ENCODE measurements at places on chromosomes 12 and 14.

DNA sequence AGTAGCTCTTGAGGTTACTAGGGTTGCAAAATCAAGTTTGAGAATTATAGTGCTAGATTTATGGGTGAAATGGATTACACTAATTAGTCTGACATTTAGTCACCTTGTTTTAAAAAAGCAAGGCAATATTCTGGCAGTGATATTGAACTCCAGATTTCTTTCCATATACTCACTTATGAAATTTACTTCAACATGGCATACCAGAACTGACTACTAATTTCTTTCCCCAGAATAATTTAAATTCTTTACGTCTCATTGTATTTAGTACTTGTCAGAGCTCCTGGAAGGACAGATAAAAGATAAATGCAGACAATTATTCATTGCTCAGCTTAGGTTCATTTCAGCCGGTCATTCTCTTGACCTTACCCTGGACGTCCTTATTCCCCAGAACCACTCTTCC, 24.3 kb downstream of the EMP1 start:
- DNase-seq = no peak

GRCh38 chr12:5022465-5023061, 21.1 kb upstream of the KCNA5 start:
- no peak for DNase-seq

DNA sequence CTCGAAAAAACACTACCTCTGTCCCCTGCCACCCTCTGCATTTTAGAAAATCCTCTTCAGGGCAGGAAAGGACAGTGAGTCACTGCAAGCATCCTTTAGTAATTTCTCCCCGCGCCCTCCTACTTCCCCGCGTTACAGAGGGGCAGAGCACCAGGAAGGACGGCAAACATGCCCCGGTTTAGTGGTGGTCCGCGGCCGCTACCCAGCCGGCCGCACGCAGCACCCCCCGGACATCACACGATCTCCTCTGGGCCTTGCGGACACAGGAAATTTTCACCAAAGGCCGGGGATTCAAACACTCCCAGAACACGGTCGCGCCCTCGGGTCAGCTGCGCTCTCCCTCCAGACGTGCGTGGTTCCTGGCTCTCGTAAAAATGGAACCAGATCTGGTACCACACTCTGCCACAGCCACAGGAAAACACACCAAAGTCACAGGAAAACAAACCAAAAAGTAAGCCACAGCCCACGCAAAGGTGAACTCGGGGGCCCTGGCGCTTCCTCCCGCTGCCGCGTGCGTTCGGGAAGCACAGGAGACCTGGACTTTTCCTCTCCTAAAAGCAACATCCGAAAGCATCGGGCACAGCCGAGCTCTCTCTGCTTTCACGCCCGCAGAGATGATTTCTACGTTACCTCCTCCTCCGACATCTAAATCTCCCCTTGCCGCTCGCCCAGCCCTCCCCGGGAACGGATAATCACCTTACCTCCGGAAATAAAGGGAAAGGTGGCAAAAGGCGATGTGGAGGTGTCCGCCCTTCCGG, 839 bp downstream of the SLC38A1 start:
- peak; percentile 21 for DNase-seq

DNA sequence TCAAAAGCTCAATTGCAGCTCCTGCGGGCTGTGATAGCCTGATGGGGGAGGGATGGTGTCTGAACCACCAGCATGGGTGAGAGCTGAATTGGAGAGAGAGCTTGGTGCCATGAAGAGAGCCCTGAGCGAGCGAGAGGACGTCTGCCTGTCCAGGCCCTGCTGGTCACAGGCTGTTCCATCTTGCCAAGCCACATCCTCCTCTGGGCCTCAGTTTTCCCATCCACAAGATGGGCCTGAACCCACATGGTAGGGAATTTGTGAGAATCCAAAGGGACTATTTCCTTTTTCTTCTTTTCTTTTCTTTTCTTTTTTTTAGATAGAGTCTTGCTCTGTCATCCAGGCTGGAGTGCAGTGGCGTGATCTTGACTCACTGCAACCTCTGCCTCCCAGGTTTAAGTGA, 276.4 kb downstream of the VRK1 start:
- no peak for DNase-seq

- DNase-seq = peak; percentile 66
Measured at GRCh38 chr14:60734465-60735242, at the start of gene MNAT1. Gene MNAT1 (plus strand): TSS chr14:60734761. CDS start chr14:60734863, 102 bp downstream.

- DNase-seq = no peak
Measured at GRCh38 chr12:20950248-20950647, 139.7 kb downstream of the SLCO1B3 start.

- DNase-seq = peak; percentile 12
Measured at GRCh38 chr14:78448164-78449094, 278.3 kb downstream of the NRXN3 start.

- no peak for DNase-seq
Measured at GRCh38 chr12:73731658-73732057, 806.0 kb upstream of the ATXN7L3B start.

DNA sequence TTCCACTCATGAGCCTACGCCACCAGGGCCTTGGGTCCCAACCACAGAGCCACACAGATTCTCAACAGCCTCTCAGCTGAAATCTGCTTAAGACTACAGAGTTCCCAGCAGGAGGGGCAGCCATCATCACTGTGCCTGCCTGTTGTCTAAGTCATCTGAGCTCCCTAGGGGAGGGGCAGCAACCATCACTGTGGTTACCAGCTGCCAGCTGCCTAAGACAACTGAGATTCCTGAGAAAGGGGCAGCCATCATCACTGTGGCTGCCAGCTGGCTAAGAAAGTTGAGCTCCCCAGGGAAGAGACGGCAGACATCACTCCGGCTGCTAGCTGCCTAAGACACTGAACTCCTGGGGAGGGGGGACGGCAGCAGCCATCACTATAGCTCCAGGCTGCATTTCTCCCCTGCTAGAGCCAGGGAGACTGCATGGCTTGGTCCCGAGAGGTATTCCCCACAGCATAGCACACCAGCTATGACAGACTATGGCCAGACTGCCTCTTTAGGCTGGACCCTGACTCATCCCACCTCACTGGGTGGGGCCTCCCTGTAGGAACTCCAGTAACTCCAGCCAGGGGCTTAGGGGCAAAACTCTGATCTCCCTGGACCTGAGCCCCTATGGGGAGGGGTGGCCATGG, 37.2 kb upstream of the C14orf132 start:
- DNase-seq = no peak

DNA sequence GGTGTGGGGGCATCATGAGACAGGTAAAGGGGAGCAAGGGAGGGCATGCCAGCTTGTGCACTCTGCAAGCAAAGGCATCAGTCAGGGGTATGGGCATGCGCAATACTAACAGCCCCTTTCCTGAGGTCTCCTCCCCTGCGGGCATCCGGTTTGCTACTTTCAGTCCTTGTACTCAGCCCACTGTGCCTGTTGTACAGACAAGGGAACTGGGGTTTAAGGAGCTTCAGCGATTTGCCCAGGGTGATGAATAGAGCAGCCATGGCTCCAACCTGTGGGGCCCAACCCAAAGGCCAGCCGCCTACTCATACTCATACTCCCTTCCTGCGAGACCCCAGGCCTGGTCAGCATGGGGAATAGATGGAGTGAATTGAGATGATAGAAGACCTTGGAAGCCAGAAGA, 66.7 kb downstream of the GALNT16 start:
- no peak for DNase-seq

GRCh38 chr12:49296836-49297694, 2.1 kb downstream of the PRPH start:
- DNase-seq = peak; percentile 36

DNA sequence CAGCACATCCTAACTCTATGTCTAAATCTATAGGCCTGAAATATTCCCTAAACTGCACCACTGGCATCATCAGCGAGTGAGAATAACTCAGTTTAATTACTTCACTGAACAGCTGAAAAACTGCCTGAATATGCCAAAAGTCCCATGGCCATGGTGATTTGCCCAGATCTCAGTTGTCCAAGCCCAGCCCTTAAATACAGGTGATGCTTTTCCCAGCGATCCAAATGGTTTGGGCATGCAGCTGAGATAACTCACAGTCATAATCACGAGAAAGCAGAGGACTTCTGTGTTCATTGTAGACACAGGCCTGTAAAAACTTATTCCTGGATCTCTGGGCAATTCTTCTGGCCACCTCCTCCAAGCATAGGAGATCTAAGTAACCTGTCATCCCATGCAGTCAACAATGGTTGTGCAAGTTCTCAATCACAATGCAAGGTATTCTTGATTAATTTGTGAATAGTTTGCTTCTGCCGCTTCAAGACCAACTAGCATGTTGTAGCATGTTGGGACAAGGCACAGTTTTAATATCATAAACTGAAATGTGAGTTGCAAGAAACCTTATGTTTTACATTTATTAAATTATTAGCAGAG, 40.5 kb downstream of the DUSP6 start:
- DNase-seq = no peak

GRCh38 chr12:109892748-109893147, 7.3 kb upstream of the TCHP start:
- no peak for DNase-seq

DNA sequence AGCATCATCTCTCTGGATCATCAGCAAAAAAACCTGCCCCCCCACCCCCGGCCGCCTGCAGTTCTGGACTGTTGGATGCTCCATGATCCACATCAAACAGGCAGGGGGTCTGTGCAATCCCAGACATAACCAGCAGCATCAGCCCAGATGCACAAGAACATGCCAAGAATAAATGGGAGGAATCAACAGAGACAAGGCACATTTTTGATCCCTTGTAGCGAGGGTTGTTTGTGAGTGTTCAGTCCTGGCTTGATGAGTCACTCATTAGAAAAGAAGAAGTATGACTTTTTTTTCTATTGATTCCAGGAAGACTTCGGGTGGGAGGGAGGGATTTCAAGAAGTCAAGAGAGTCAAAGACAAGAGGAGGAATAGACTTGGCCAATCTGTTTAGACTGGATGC, 244.2 kb downstream of the KSR2 start:
- no peak for DNase-seq

- DNase-seq = no peak
Measured at GRCh38 chr12:99002156-99002555, 357.1 kb downstream of the APAF1 start.

GRCh38 chr14:64465831-64466554, 694 bp downstream of the AKAP5 start:
- DNase-seq = no peak

- no peak for DNase-seq
Measured at GRCh38 chr12:57874166-57875108, 27.9 kb upstream of the CTDSP2 start.

DNA sequence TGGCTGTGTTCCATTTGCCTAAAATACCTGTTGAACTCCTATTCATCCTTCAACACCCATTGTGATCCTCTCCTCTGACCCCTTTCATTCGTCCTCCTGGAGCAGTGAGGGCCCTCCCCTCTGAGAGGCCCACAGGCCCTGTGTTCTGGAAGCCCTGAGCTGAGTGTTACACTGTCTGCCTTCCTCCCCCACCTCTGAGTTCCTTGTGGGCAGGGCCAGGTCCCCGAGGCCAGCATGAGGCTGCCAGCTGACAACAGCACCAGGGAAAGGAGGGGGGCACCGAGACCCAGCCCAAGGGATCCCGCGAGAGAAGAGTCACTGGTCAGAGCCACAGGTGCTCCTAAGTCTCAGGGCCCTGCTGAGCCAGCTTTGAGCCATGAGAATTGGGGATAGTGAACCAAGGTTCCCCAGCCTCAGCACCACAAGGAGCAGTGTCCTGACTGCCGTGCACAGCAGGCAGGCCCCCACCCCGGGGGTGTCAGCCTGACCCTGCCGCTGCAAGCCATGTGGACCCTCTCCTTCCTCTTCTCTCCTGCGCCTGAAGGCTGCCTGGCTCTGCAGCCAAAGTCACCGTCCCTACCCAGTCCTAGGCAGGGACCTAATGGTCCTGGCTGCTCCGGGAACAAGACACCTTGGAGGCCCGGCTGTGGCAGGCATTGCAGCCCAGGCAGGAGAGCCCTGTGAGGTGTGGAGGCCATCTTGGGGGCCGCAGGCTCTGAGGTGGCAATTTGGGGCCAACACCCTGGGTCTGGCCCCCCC, 52.5 kb downstream of the BEGAIN start:
- DNase-seq = no peak

GRCh38 chr12:62530596-62530995, 64.0 kb downstream of the MON2 start:
- DNase-seq = no peak

GRCh38 chr14:92551044-92551841, 37.7 kb downstream of the RIN3 start:
- DNase-seq = no peak

- DNase-seq = no peak
Measured at GRCh38 chr14:77364146-77364545, 12.7 kb downstream of the TMED8 start.

GRCh38 chr12:17215759-17216570, 610.0 kb upstream of the LMO3 start:
- DNase-seq = no peak

DNA sequence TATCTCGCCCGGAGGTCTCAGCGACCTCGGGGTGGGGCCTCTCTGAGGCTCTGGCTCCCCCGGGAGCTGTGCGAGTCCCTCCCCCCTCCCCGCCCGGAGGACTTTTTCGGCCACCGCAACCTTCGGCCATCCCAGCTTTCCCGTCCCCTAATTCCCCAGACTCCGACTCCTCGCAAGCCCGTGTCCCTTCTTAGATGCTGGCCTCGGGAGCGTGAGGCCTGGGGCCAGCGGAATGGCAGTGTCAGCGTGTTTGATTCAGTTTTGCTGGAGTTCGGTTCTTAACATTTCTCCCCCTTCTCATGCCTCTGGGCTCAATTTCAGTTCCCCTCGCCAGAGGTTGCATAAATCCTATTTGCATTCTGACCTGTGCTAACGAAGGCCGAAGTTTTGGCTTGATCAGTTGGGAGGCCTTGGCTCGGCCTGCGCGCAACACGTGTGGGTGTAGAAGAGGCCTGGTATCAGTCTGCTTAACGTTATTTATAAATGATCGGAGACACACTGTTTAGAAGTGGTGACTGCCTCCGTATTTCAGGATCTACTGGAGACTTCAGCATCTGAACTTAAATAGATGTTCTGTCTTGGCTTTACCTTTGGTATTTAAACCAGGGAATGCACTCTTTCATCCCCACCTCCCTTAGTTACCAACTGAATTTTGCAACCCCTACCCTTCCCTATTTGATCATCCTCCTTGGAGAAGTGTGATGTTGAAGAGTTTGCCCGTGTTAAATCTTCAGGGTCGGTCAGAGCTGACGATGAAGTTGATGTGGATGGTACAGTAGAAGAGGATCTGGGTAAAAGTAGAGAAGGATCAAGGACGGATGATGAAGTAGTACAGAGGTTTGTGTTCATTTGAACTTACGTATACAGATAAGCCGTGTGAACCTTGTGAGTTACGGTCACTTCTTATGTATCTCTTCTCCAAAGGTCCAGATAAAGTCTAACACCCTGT, 851 bp downstream of the HSP90B1 start:
- DNase-seq = peak; percentile 6

- DNase-seq = no peak
Measured at GRCh38 chr12:38875586-38876228, 29.7 kb downstream of the CPNE8 start.
